Activated CD4-positive, alpha-beta T cell treated with anti-CD3 and anti-CD28 coated beads for 24 hours (primary cell): ENCODE measurements at places on chromosomes 7 and 10.
A peak's percentile ranks its signal among the peaks of the same experiment; 100 is the strongest.

DNA sequence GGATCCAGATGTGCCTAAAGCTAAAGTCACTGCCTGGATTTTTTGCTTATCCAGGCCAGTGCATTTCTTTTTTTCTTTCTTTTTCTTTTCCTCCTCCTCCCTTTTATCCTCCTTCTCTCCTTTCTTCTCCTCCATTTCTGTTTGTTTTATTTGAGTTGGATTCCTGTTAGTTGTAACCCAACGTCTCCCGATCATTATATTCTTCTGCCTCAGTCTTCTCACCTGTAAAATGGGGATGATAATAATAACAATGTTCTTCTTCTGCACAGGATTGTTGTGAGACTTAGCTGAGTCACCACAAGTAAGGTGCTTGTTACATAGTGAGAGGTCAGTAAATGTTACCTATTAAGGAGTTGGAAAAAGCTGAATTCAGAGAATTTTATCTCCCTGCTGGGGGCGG, 13.7 kb upstream of the FFAR4 start:
- DNase-seq, result no peak

GRCh38 chr7:140022582-140023211, 40.1 kb downstream of the PARP12 start:
- no peak for DNase-seq

DNA sequence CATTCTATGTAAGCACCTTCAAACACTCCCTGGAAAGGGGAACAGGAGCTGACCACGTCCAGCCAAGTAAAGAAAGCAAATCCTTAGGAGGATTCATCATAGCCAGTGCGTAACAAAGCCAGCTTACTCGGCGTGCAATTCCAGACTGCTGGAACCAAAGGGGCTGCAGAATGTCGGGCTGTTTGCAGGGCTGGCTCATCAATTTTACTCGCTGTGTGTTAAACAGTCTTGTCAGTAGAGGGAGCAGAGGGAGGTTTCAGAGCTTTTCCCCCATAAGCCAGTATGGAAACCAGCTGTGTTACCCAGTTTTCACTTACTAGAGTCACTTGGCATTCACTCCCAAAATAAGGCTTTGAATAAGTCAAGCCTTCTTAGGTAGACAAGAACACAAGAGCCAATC, 127.1 kb downstream of the KMT2E start:
- no peak for DNase-seq

GRCh38 chr7:150858236-150859197, 6.2 kb downstream of the AOC1 start:
- no peak for DNase-seq

- DNase-seq, result no peak
Measured at GRCh38 chr10:78996792-78997129, 72.0 kb upstream of the ZMIZ1 start.

- no peak for DNase-seq
Measured at GRCh38 chr10:66038623-66039022, 887.2 kb upstream of the LRRTM3 start.

DNA sequence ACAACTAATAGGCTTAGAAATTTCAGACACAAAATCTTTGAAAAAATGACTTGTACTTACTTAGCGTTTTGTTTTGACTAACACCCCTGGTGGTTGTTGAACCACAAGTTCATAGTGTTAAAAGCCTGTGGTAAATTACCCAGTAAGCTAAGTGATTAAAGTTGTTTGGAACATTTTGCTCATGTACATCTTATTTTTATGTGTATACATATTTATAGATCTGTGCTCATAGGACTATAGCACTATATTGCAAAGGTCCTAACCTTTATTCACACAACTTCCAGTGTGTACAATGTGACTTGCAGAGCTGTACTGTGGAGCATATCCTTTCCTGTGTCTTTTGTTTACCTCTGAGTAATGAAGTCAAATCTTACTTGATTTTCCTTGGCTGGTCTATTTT, 79.6 kb downstream of the BMPR1A start:
- no peak for DNase-seq

DNA sequence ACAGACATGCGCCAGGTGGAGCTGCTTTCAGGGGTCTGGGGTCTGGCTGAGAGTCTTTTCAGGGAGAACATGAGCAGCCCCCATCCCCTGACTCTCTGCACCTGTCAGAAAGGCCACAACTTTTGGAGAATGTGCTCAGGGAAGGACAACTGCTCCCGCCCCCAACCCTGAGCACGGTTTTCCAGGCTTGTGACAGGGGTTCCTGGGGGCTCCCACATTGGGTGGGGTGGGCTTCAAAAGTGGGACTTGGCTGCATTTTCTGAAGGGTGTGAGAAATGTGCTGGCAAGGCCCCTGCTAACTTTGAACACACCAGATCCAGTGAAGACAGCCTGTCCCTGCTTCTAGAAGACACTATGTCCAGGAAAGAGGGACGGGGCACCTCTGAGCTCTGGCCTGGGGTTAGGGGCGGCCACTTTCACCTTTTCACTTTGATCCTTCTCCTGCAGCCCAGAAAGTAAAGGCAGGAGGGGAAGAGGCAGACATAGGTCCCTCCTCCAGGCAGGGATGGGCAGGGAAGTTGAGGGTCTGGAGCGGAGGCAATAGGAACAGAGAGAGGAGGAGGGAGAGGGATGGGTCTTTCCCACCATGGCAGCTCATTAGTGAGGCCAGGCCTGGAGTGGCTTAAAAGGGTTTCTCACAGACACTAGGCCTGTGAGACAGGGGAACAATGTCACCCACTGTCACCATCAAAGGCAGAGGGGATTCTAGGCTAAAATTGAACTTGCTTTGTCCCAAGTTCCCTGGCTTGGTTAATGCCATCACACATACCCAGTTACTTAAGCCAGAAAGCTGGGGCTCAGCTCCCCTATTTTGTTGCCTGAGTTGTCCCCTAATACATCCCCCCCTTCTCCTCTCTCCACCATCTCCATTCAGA, 1.5 kb downstream of the KCP start:
- no peak for DNase-seq

- DNase-seq, result peak; percentile 6
Measured at GRCh38 chr7:139231513-139232376, 708 bp downstream of the UBN2 start.

DNA sequence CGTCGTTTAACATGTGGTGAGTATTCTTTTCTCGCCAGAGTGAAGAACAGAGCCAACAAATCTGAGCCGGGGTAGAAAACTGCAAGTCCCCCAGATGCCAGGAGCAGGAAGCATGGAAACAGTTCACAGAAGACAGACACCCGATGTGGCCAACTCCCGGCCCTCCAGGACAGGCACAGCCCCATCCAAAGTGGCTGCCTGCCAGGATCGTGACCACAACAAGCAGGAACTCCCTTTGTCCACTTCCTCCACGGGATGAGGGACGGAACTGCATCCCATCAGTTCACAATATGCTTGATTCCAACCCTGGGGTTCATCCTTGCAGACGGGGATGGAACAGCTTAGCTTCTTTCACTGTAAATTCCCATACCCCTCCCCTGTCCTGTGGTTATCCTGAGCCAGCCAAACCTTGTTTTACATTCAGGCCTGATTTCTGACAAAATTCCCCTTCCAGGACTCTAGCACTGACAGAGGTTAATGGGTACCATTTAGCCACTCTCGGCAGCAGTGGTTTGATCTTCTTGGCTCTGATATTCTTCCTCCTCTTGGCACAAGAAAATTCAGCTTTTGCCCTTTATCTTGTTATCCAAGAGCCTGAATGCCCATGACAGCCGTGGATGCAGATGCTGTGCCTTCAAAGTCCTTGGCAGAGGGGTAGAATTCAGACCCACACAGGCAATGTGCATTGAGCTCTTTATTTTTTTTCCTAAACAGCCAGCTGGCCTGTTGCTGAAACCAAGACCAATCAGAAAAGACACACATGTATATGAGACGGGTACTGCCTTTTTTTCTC, 105.5 kb upstream of the FAM204A start:
- no peak for DNase-seq

- DNase-seq, result no peak
Measured at GRCh38 chr7:52270301-52270700, 765.1 kb upstream of the POM121L12 start.

- no peak for DNase-seq
Measured at GRCh38 chr10:78777867-78778266, 290.9 kb upstream of the ZMIZ1 start.

DNA sequence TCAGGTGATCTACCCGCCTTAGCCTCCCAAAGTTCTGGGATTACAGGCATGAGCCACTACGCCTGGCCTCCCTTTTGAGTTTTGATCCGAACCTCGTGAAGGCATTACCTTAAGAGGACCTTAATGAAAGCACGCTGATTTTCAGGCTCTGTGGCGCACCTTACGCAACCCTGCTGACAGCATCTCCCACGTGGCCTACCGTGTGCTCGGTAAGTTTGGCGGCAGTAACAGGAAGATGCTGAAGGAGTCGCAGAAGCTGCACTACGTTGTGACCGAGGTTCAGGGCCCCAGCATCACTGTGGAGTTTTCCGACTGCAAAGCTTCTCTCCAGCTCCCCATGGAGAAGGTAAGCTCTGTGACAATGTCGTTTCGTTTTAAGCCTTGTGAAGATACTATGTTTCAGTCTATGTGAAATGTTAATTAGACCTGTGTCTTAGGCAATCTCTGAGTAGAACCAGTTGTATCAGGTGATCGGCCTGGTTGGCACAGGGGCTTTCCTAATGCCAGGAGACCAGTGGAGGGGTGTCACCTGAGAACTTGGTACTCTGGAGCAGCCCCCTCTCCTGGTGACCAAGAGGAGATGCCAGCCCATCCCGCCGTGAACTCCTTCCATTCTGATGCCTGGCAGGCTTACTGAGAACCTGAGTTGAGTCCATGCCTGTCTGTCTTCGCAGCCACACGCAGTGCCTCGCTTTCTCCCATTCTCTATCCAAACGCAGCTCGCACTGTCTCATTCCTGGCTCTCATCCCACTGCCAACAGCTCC, 43.5 kb downstream of the TRRAP start:
- no peak for DNase-seq

DNA sequence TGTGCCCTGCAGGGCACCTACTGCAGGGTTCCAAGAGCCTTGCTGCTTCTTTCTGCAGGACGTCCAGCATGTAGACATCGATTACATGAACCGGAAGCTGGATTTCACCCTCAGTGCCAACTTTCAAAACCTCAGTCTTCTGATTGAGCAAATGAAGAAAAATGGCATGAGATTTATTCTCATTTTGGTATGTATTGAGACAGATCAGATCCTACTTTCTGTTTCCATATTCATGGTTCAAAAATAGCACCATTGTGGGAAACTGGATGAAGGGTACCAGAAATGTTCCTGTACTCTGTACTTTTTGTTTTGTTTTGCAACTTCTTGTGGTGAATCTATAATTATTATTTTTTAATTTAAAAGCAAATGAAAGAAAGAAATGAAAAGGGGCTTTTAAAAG, 64.1 kb downstream of the MGAM2 start:
- DNase-seq, result no peak

DNA sequence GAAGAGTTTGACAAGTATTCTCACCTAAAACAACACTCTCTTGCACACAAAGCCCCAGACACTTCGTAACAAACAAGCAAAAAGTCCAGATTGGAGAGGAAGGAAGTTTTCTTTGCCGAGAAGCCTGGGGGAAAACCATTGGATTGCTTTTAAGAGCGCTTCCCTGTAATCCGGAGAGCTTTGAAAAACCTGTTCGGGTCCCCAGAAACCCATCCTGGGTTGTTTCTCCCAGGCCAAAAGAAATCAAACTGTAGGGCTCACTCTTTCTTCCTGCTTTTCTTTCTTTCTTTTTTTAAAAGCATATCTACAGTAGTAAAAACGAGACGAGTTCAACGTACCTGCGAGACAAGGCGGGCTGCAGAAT, 655 bp downstream of the SP8 start:
- no peak for DNase-seq

GRCh38 chr7:138934861-138935260, 46.3 kb downstream of the KIAA1549 start:
- no peak for DNase-seq

DNA sequence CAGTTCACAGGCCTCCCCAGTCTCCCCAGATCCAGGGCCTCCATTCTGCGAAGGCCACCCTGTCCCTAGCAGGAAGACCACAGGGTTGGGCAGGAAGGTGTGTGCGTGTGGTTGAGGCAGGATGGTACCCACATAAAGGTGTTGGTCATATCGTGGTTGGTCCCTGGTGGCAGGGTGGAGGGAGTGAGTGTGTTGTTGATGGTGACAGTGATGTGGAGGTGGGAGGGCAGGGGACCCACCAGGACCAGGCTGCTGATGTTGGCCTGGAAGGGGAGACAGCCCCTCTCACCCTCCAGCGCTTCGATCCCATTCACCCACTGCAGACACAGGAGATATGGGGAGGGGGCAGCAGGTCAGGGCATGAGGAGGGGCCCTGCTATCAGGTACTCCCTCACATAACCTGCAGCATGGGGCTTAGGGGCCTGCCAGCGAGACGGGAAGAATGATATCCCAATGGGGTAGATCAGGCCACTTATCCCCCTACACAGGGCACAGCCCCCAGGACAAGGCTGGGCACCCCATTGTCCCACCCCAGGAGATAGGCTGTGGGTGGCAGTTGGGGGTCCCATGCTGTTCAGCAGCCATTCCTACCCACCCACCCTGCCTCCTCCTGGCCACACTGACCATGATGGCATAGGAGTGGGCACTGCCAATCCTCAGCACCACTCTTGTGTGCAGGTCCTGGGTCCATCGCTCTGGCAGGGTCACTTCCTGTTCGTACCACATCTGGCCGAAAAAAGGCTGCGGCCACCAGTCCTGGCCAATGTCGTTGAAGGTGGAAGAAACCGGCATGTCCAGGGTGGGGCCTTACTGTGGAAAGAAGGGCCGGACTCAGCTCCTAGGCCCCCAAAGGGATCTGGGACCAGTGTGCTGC, 69.0 kb upstream of the ZNF479 start:
- DNase-seq, result no peak

- DNase-seq, result no peak
Measured at GRCh38 chr7:45865594-45866410, 7.1 kb downstream of the CCDC201 start.

DNA sequence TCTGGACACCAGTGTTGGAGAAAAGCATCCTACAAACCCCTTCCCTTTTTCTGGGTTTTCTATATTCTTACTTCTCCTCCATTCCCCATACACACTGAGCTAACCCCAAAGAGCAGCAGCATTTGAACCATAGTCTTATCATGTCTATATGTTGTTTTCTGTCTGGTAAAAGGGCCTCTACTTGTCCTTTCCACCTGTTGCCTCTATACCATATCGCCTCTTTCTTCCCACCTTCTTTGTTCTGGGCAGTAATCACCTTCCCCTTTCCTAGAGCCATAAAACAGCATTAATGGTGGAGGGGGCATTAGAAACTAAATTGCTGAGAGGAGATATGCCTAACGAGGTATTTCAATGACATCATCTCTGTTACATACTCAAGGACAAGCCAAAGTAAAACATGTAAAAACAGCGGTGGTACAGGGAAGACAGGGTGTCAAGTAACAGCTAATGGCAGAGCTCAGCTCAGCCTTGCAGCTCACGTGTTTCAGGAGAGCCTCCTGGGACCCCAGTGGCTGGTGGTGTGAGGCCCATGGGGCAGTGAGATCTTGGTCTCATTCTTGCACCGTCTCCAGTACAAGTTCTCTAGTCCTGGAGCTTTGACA, 20.6 kb downstream of the NPY start:
- DNase-seq, result no peak

- DNase-seq, result no peak
Measured at GRCh38 chr7:16804674-16805439, at the start of gene AGR2. AGR2 (minus strand) TSS chr7:16804999; CDS start chr7:16801796, 3,203 bp downstream.

- no peak for DNase-seq
Measured at GRCh38 chr7:2819954-2820397, 24.1 kb downstream of the GNA12 start.
